ENCODE measurements at places on chromosomes 6 and 20. TPM values are rescaled to one million over a fixed set of nuclear protein-coding genes. Genes with fewer than 3 reads are reported as not detected.

HRH3 gene
- total RNA-seq: not detected

- DNase-seq: peak; percentile 29
Measured at GRCh38 chr6:6332811-6333244, 12.4 kb upstream of the F13A1 start.

DNA sequence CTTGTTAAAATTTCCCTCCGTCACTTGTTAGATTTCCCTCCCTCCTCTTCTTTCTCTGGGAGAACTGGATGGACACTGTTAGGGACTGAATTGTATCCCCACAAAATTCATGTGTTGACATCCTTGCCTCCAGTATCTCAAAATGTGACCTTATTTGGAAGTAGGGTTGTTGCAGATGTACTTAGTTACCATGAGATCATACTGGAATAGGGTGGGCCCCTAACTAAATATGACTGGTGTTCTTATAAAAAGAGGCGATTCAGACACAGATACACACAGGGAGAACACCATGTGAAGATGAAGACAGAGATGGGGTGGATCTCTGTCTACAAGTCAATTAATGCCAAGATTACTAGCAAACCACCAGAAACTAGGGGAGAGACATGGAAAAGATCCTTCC lies 139.5 kb downstream of the ALDH8A1 start:
- no peak for DNase-seq

DNA sequence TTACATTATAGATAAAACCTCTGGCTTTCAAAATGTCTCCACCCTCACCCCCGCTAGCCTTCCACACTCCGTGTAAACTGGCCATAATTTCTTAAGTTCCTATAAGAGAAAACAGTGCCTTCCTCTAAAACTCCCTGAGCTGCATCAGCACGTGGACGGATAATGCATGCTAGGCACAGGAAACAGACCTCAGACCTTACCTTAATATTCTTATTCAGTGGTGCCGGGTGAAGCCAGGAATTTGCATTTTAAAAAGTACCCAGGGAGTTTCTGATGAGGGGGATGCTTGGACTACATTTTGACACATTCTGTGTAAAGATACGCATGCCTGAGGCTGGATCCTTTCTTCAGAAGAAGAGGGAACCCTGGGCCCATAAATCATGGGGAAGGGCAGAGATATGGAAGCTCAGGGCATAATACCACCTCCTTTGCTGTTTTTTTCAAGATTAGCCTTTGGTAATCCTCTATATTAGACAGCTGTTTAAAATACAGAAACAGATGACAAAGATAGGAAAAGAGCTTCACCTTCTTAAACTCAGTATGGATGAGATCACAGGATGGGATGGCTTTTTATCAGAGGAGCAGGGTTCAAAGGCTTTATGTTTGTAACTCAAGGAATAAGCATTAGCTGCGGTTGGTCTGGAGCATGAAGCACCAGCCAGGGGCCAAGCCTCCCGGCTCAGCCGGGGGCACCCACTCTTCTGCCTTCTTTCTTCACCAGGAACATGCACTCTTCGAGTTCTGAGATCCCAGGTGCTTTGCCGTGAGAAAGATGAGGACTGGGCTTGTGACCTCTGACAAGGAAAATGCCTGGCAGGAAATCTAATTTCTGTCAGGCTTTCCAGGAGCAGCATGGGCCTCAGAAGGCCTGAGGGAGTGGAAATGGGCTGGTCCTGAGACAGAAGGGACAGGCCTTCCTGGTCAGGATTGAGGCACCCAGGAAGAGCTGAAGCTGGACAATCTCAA lies 218.1 kb upstream of the SOX4 start:
- no peak for DNase-seq

DNA sequence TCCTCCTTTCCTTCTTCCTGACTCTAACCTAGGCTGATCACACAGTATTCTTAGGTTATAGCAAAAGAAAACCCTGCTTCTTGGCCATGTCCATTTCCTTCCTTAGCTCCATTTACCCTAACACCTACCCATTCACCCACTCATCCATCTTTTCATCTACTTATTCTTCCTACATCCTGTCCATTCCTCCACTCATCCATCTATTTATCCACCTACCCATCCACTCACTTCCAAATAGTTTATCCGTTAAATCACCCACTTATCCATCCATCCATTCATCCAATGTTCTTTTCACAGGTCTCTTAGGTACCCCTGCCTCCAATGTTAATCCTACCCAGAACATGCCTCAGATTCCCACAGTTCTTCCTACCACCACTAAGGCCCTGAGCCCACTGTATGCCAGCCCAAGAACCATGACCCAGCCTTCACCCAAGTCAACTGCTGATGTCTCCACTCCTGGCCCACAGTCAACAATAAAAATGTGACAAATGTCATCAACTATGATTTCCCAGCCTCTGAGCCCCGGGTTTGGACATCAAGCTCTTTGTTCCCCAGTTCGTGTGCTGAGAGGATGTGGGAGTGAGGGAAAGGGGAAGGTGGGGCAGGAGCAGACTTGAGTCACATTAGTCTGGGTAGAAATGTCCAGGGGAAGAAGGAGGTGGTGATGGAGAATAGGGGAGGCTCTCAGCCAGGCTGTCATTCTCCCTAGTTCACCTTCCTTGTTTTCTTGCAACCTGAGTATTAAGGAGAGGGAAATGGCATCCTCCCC lies 24.4 kb downstream of the TREML4 start:
- no peak for DNase-seq

DNA sequence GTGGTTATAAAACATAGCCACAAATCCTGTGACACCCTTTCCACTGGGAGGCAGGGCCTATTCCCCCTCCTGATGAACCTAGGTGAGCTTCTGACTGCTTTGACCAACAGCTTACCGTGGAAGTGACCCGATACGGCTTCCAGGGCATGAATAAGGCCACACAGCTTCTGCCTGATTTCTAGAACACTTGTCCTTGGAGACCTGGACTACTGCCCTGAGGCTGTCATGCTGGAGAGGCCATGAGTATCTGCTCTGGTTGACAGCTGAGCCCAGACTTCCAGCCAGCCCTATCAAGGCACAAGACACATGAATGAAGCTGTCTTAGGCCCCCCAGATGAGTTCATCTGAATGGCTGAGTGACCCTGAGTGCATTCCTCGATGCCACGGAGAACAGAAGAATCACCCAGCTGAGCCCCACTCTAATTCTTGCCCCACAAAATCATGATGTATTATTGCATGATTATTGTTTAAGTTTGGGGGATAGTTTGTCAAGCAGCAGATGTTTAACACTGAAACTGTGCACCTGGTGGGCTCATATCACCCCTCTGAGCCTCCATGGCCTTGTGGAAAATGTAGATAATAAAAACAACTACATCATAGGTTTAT lies 16.6 kb downstream of the TP53RK start:
- no peak for DNase-seq

GHRH gene
- total RNA-seq: not detected

- DNase-seq: no peak
Measured at GRCh38 chr6:8279041-8279805, 156.1 kb downstream of the SLC35B3 start.

GRCh38 chr6:67506352-67506751 lies 1128.7 kb upstream of the ADGRB3 start:
- DNase-seq: no peak

TENT5A gene
- total RNA-seq: 11.5 TPM

DNA sequence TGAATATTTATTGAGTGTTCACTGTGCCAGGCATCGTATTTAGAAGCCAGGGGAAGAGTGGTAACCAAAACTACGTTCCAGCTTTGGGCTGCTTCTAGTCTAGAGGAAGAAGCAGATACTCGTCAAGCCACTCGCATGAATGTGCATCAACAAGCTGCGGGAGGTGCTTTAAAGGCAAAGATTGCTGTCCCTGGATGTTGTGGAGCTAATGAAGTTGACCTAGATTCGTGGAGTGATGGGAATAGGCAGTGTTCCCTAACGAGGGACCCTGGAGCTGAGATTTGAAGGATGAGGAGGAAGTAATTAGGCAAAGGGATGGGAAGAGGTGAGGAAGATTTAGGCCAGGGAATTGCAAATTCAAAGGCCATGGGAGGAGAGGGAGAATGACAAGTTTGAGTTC lies 118.9 kb downstream of the TMEM170B start:
- no peak for DNase-seq

OR2J3 gene
- total RNA-seq: not detected

GRCh38 chr20:17969884-17970409 lies 1.1 kb downstream of the MGME1 start:
- peak; percentile 57 for DNase-seq

GRCh38 chr6:134162932-134163331 lies 110.5 kb upstream of the SLC2A12 start:
- no peak for DNase-seq

ADAM33 gene
- total RNA-seq: not detected

Measured in Daoy (cell line).